ENCODE measurements at places on chromosomes 4 and X.

DNA sequence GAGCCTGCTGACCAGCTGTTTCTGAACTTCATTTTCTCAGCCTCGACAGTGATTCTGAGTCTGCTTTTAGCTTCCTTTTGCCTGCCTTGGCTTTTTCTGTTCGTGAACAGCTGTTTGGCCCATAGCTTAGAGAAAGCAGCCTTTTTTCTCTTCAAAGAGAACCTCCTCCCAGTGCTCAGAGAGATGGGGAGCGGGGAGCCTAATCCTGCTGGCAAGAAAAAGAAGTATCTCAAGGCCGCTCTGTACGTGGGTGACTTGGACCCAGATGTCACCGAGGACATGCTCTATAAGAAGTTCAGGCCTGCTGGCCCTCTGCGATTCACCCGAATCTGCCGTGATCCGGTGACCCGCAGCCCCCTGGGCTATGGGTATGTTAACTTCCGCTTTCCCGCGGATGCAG is 756 bp downstream of the PABPC5 start:
- no peak for DNase-seq

- DNase-seq: no peak
These were observed 36.1 kb downstream of the PHOX2B start for GRCh38 chr4:41712425-41712824.

DNA sequence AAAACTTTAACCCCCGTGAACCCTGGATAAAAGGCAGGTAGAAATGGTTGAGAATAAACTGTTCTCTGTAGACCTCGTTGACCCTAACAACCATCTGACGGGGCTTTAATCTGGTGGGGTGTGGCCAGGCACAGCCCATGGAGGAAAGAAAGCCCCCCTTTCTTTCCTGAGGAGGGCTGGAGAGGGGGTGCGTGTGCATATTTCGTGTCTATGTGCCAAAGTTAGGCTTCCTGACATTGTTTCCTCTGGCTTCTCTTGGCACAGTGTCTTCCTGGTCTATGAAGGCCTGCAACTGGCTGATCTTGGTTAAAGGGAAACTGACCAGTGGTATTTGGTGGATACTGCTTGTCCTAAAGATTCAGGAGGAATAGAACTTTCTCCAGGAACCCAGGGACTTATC is 97.1 kb downstream of the MGST2 start:
- no peak for DNase-seq

DNA sequence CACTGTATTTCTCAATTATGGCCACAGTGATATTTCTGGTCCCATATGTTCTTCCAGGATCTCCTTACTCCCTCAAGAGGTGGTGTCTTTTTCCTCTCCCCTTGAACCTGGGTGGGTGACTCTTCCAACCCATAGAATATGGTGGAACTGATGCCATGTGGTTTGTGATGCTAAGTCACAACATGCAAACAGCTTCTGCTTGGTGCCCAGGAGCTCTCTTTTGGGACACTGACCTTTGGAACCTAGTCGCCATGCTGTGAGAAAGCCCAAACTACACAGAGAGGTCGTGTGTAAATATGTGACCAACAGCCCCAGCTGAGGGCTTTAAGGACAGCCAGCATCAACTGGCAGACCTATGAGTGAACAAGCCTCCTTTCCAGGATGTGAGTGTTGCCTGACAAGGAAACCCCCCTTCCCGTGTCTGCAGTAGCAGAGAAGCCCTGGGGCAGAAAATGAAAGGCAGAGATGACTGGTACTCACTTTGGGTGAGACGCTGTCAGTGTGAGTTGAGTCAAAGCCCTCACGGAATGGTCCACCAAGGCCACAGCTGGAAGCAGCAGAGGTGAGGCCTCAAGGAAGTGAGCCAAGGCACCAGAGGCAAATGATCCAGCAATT is 223.4 kb downstream of the BCOR start:
- no peak for DNase-seq

DNA sequence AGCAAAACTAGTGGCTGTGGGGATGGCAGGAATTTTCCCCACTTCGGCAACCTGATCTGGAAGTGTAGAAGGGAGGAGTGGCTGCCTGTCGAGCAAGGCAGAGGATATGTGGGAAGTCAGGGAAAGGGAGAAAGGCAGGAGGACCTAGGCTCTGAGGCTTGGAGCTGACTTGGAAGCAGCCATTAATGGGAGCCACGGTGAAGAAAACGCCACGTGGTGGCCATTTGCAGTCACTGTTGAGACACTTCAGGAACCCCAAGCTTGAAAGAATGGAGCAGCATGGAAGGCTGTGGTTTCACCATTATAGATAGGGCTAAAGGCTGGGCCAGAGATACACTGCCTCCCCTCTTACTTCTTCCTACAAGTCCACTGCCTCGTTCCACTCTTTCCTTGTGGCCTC is 41.8 kb upstream of the MAML3 start:
- DNase-seq: no peak

GRCh38 chrX:88437563-88437962 is 309.5 kb upstream of the CPXCR1 start:
- DNase-seq: no peak

DNA sequence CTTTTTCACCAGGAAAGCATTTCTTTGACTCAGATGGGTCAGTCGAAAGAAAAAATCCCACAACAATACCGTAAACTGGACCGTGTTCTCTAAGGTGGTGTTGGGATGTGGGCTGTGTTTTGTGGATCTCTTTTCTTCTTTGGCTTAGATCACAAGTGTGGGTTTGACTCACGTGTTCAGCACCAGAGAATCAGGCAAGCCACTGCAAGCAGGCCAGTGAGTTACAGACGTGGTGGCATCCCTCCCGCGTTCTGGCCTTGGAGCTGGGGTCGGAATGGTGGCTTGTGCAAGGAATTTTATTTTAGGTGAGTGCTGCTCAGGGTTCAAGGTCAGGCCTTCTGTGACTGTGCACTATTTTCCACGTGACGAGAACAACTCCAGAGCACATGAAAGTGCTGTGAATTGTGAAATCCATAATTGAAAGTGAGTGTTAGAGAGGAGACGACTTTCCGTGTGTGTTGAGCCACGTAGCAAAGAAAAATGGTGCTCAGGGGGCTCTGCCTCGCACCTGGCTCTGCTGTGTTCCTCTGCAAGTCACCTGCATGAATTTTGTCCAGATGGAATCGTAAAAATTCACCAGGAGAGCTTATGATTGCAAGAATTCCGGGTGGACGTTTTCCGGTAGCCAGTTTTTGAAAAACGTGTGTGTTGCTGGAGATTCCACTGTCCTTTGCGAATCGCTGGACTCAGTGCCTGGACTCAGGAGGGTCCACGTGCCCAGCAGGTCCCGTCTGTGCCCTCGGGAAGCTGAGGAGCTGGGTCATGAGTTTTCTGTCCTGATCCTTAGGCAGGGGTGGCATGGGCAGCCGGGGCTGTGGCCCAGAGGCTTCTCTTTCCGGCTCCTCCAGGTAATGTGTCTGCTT is 33.6 kb upstream of the HGFAC start:
- no peak for DNase-seq

- DNase-seq: no peak
These were observed 190.9 kb upstream of the TAPT1 start for GRCh38 chr4:16417198-16417597.

- no peak for DNase-seq
These were observed 13.1 kb downstream of the SLC25A5 start for GRCh38 chrX:119481323-119481801.

DNA sequence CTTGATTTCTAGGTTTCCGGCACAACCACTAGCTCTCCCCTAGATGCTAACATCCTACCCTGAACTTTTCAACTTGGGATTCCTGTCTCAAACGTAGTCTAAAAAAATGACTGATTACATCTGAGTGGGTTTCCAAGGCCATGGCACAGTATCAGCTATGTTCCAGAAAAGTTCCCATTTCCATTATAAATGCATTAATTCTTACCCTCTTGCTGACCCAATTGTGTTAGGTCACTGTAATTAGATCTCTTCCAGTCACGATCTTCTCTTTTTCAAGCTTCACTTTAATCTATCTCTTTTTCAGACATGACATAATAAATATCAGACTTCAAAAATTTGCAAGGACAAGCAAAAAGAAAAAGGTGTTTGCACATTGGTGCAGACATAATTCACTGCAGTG is 50.6 kb upstream of the PDE5A start:
- DNase-seq: no peak

DNA sequence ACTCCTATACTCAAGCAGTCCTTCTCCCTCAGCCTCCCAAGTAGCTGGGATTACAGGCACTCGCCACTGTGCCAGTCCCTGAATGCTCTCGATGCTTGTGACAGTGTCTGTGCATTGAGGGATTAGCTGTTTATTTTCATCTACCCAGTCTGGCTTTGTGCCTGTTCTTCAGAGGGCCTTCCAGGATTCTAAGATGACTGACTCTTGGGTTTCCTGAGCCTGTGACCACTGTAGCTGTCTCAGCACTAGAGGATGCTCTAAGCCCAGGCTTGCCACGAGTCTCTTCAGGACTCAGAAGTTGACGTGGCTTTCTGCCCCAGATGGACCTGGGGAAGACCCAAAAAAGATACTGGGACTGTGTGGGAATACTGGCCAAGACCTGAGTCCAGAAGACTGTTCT is 201.4 kb downstream of the ARHGAP10 start:
- no peak for DNase-seq

DNA sequence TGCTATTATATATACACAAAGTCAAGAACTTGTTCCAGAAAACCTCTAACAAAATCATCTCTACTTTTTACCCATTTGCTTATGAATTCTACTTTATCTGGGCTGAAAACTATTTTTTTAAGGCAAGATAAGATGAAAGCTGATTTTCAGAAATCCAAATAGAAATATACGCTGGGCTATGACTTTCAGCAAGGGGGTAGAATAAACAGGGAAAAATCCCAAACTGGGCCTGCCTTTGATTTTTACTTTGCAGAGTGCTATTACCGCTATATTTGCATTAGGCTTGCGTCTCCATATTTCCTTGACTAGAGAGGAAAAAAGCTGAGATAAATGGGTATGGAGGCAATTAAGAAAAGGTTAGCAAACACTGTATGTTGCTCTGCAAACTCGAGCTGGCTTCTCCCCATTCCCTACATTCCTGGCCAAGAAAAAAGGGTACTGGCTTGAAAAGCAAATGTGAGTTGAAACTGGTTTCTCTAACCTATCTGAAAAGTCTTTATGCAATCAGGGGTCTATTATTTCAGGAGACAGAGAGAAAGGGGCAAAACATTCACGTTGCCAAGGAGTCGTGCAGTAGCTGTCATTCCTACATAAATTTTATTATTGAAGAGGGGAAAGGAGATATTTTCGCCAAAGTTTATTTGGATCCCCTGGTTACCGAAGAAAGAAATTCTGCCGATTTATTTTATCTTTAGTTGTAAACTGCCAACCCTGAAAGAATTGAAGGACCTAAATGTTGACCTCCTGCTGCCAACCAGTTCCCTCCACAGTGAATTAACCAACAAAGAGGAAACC is 2.2 kb downstream of the TMEM47 start:
- DNase-seq: no peak

- DNase-seq: no peak
These were observed 5.5 kb upstream of the SMIM20 start for GRCh38 chr4:25908491-25908901.

DNA sequence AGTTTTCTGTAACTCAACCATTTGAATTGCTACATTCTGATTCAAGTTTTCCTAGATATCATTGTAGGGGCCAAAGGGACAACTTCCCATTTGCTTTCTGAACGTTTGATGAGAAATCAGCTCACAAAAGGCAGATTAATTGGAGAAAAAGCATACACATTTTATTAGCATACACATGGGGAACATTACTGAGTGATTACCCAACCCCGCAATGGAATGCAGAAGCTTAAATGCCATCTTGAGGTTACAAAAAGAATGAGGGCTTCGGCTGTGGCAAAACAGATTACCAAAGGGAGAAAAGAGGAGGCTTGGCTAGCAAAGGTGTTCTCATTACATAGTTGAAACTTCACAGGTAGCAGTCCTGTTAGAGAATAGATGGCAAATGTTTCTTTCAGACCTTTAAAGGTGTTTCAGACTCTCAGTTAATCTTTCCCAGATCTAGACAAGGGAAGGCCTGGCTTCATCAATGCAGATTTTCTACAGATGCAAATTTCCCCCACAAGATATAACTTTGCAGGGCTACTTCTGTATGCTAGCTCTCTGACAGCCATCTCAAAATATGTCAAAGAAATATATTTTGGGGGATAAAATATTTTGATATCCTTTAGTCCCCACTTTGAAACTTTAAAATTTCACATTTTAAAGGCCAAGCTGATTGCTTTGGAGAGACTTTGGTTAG is 26.5 kb upstream of the HERC6 start:
- no peak for DNase-seq

- DNase-seq: no peak
These were observed 58.4 kb upstream of the HS3ST1 start for GRCh38 chr4:11487139-11487538.

DNA sequence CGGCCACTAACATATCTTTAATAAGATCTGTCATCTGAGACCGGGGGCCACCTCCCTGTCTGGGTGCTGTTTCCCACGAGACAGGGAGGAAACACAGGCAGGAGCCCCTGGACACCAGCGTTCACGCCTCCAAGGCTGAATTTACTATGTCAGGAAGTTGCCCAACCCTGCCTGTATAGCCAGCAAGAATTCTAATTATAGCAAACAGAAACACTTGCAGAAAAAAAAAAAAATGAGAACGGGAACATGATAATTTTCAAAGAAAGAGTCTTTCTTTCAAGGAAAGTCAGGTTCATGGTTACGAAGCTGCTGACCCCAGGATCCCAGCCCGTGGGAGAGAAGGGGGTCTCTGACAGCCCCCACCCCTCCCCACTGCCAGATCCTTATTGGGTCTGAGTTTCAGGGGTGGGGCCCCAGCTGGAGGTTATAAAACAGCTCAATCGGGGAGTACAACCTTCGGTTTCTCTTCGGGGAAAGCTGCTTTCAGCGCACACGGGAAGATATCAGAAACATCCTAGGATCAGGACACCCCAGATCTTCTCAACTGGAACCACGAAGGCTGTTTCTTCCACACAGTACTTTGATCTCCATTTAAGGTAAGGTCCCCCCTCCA is at the start of gene IL3RA:
TSS of gene IL3RA (plus strand) at position 455 of the 613 bp plus-strand sequence. CDS start 4,981 bp downstream, outside the sequence.
- no peak for DNase-seq

DNA sequence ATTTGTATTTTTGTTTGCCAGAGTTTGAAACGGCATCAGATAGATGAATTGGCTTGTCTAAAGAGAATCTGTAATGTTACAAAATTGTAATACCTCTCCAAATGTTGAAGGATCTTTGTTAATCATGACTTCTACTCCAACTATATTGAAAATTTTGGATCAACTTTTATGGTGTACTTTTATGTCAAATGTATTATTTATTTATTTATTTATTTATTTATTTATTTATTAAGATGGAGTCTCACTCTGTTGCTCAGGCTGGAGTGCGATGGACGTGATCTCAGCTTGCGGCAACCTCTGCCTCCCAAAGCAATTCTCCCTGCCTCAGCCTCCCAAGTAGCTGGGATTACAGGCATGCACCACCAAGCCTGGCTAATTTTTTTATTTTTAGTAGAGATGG is 36.0 kb downstream of the RPA4 start:
- no peak for DNase-seq

All from NCI-H748 treated with DMSO at 0.1 percent for 48 hours (cell line).